Stimulated activated CD4-positive, alpha-beta T cell treated with anti-CD3 and anti-CD28 coated beads, Interleukin-1b, Interleukin-23, amount 100 ng/mL, for 4 hours (primary cell): ENCODE measurements at places on chromosomes 2 and 18.

- DNase-seq: no peak
These were observed 15.7 kb downstream of the CRIM1 start for GRCh38 chr2:36371070-36371874.

DNA sequence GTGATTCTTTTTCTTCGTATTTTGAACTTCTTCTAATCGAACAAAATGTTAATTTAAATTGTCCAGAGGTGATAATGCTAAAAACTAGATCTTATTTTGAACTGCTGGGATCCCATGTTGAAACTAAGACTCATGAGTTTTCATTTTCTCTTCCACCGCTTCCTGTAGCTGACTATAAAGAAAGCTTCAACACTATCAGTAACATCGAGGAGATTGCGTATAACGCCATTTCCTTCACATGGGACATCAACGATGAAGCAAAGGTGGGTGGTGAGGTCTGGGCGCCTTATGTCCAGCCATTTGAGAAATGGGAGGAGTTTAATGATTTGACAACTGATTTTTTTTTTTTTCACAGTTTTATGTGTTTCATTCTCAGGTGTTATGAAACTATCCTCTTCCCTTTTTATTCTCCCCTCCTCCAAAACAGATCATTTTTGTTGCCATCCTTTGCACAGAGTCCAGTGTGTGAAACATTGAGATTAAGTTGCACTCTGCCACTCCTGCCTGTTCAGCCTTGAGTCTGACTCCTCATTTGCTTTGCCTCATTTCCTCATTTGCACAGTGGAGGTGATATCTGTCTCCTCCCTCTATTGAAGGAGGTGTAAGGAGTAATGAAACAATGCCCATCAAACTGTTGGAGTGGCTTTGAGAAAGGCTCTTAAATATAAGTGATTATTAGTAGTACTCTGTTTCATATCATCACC is 13.8 kb downstream of the GRHL1 start:
- no peak for DNase-seq

DNA sequence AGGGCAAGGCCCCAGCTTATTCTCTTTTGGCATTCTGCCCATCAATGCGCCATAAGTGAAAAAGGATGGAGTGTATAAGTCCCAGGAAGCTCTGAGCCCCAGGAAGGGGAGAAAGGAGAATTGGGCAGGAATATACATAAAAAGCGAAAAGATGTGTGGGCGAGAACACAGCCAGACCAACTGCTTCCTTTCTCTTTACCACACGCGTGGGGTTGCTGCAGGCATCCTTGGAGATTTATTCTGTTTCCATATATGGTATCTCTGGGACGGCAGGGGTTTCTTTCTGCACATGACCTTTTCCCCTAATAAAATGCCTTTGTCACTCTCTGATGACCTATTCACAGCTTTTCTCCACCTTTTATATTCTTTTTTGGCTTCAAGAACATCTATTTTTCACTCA is 440.5 kb downstream of the NBAS start:
- DNase-seq: no peak

GRCh38 chr2:232042911-232043574 is 81.5 kb downstream of the DIS3L2 start:
- DNase-seq: no peak

GRCh38 chr2:139366681-139367080 is 586.5 kb upstream of the NXPH2 start:
- DNase-seq: no peak

DNA sequence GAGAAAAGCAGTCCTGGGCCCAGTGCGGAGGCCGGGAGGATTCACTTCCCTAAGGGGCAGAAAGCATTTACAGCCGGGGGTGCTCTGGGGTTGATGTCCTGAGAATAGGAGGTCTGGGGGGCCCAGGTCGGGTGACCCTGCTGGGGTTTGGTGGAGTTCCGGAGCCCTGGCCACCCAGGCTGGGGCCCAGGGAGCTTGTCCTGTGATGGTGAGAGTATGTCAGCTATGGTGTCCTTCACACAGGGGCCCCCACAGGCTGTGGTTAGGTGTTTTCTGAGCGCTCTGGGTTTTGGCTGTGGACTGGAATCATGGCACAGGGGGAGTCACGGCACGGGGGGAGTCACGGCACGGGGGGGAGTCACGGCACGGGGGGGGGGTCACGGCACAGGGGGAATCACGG is 54.5 kb upstream of the TMEM18 start:
- DNase-seq: no peak

GRCh38 chr2:131035112-131035825 is 58.0 kb downstream of the FAM168B start:
- DNase-seq: no peak

- no peak for DNase-seq
These were observed 10.3 kb upstream of the GPR45 start for GRCh38 chr2:105231232-105231619.

GRCh38 chr2:132415256-132415914 is 1.2 kb upstream of the GPR39 start:
- no peak for DNase-seq

GRCh38 chr2:232103140-232103737 is 141.7 kb downstream of the DIS3L2 start:
- no peak for DNase-seq

- no peak for DNase-seq
These were observed 21.2 kb downstream of the E2F6 start for GRCh38 chr2:11444737-11445136.

DNA sequence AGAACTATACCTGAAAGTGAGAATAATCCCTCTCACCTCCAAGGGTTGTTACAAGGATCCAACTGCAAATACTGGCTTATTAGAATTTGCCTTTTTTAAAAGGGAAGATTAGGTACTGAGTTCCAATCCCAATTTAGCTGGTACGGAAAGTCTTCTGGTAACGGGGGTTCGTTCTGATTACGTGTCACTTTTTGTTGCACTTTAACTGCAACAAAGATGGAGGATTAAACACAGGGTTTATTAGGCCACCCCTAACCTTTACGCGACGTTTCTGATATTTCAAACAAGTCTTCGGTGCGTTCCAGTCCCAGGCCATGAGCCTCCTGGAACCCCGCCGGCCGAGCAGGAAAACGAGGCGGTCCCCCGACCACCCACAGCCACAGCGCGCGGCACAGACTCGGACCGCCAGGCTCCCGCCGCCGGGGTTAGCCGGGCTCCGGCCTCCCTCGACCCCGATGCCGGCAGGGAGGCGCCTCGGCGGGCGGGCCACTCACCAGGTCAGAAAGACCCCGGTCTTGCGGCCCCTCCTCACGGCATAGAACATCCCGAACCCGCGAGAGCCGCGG is 411 bp downstream of the RNASEH1 start:
- DNase-seq: no peak

GRCh38 chr2:43062058-43062457 is 164.3 kb downstream of the ZFP36L2 start:
- DNase-seq: no peak

DNA sequence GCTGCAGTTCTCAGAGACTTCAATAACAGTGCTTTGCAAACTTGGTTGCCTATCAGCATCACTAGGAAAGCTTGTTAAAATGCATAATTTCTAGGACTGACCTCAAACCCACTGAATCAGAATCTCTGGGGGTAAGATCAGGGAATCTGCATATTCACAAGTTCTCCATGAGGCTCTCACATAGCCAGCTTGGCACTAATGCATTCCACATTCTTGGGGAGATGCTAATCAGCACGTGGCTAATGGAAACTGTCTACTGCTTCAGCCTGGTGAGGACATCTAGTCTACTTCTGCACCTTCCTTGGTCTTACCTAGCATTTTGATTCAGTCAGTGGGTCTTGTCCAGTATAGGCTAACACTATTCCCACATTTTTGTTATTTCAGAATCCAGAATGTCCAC is 56.3 kb downstream of the RBKS start:
- DNase-seq: no peak

DNA sequence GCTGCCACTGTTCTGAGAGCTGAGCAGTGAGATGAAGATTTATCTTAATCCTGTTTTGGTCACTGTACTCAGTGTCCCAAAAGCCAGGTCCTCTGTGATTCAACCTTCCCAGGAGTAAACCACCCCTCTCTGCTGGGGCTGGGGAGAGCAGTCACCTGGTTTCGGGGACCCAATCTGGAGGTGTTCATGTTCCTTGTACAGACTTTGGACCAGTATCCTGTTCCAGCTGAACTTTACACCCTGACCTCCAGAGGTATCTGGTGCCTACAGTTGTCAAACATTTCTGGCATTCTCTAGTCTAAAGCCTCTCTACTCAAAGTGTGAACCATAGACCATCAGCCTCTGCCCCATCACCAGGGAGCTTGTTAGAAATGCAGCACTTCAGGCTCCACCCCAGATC is 22.1 kb downstream of the CERS6 start:
- DNase-seq: no peak

GRCh38 chr2:149884871-149885270 is 297.3 kb upstream of the MMADHC start:
- no peak for DNase-seq

GRCh38 chr2:2570360-2570759 is 239.3 kb upstream of the MYT1L start:
- no peak for DNase-seq

- DNase-seq: no peak
These were observed 113.2 kb upstream of the SATB2 start for GRCh38 chr2:199570934-199571333.

DNA sequence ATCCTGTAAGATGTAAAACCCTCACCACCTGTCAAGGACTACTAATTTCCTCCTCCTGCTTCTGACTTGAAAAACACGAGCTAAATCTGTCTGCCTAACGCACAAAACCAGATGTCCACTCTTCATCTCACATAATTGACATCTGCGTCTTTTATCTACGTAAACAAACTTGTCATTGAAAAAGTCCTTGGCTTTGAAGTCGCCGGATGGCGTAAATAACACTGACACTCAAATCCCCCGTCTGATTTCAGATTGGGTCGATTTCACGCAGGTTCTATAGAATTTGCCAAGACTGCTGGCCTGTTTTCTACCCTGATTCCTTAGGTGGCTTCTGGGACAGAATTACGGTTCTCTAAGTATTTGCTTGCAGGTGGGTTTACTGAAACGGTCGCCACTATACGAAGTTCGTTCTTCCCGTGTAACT is 539 bp upstream of the MOB4 start:
- DNase-seq: no peak

GRCh38 chr2:160790738-160791137 is 297.1 kb upstream of the RBMS1 start:
- DNase-seq: no peak

DNA sequence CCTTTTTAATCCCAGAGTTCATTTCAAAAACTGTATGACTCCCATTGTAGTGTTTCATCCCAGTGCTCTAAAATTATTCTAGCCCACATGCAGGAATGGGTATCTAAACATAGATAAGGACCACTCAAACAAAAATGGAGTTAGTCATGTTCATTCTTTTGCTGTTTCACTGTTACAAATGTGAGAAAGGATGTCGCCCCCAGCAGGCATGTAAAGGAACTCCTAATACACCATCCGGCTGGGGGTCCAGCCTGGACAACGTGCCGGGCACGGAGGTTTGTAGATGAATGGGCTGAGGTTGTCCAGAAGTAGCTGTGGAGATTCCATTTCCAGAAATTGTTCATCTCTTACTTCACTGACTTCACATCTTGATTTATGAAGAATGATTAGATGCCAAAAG is 101.9 kb upstream of the RAB12 start:
- DNase-seq: no peak

- DNase-seq: no peak
These were observed 34.2 kb upstream of the NCOA1 start for GRCh38 chr2:24456599-24457556.

DNA sequence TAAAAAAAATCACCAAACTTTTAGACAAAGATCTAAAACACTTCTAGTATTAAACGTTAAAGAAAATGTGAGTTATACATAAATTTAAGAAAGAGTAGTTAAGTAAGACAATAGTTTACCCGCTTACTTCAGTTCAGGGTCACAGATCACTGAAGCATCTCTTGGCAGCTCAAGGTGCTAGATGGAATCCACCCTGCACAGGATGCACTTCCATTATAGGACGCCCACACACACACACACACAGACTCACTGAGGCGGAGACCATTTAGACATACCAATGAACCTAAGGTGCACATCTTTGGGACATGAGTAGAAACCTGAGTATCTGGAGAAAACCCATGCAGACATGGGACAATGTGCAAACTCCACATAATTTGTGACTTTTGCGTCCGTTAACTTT is 630.6 kb upstream of the ZNF804A start:
- DNase-seq: no peak

- no peak for DNase-seq
These were observed 25.6 kb upstream of the PRLH start for GRCh38 chr2:237540823-237541222.

GRCh38 chr2:122491011-122491410 is 735.6 kb downstream of the TSN start:
- DNase-seq: no peak

- no peak for DNase-seq
These were observed 6.3 kb downstream of the FZD5 start for GRCh38 chr2:207763303-207763917.

DNA sequence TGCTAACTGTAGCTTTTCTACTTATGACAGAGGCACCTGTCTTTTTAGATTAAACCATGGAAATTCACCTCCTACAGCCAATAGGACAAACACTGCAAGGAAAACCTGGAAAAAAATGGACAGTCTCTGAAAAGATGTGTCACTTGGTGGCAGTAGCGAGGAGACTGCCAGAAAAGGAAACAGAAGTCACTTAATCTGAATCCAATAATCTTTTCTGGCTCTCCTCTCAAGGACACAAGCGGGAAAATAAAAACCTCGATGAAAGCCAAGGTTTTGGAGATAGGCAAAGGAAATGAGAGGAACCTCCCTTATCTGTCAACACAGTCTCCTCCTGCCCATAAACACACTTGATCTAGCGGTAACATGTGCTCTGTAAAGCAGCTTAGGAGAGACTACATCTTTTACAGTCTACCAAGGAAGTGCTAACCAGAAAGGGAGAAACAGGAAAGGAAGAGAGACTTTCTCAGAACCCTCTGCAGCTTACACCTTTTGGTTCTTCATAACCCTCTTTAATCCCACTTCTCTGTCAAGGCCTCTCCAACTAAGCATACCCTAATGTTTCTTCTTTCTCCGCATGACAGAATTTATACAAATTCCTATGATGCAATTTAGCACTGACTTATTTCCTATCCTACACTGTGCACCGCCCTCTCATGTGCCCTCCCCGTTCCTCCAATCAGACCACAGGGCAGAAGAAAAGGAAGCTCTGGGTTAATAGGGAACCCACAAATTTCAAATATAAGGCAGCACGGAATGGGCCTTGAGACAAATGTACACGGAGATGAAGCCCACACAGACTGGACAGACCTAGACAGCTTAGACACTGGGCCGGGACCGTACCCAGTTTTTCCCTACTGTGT is 52.8 kb downstream of the CLASP1 start:
- DNase-seq: no peak

- peak; percentile 12 for DNase-seq
These were observed 92.1 kb downstream of the TMEM18 start for GRCh38 chr2:584863-585823.

DNA sequence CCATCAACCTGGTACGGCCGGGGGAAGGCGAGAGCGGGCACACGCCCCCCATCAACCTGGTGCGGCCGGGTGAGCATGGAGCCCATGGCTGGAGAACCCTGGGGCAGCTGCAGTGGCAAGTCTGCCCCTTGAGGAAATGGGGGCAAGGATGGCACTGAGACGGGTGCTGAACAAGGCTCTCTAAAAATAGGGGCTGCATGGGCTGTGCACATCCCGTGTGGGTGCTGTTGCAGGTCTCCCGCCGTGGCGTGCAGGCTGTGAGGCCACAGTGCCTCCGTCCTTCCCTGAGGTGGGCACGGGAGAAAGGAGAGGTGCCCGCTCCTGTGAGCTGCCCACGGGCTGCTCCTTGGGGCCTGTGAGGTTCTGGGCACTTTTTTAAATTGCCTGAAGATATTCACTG is 99.2 kb downstream of the NFATC1 start:
- DNase-seq: no peak

GRCh38 chr18:35514283-35514682 is 16.5 kb upstream of the INO80C start:
- no peak for DNase-seq

- DNase-seq: no peak
These were observed 24.9 kb downstream of the MERTK start for GRCh38 chr2:111923276-111923804.
